ENCODE measurements at places on chromosomes 1 and 21.
A peak's percentile ranks its signal among the peaks of the same experiment; 100 is the strongest.

GRCh38 chr21:42698733-42699132, 45.3 kb downstream of the PDE9A start:
- no peak for DNase-seq

DNA sequence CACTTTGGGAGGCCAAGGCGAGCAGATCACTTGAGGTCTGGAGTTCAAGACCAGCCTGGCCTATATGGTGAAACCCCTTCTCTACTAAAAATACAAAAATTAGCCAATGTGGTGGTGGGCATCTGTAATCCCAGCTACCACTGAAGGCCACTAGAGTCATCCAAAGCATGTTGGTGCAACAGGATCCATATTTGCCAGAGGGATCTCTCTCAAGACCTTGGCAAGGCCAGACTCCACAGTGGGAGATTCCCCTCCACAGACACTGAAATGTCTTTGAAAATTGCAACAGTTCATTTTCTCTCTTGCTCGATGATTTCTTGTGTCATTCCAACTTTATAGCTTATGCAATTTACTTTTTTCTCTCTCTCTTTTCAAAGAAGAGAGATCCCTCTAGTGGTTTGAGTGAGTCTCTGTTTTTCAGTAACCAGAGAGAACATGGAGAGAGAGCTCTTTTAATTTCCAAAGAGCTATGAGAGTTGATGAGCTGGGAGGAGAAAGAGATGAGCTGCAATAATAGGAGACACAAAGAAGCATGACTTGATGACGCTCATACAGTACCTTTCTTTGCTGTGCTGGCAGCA, 176.8 kb upstream of the USP25 start:
- DNase-seq, result peak; percentile 2

- no peak for DNase-seq
Measured at GRCh38 chr21:25925936-25926335, 191.2 kb downstream of the GABPA start.

- DNase-seq, result peak; percentile 85
Measured at GRCh38 chr1:179058487-179059483, 23.1 kb upstream of the TOR3A start.

DNA sequence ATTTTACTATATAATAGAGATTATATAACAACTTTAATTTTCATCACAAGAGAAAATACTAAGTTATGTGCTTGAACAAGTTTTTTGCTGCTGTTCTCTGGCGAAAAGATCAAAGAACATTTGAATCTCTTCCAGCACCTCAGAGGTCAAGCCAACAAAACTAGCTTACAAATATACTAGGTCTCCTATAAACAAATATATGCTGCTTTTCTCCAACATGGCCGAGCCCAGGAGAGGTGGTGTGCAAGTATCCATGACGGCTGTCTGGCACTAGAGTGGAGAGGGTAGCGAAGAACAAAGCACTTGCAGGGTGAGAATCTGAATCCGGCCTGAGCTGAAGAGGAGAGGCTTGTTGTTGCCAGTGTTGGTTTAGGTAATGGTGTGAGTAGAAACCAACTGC, 7.5 kb upstream of the FMO3 start:
- no peak for DNase-seq

GRCh38 chr1:66445492-66446181, 88.3 kb upstream of the SGIP1 start:
- no peak for DNase-seq

GRCh38 chr21:15774590-15774989, 44.8 kb downstream of the USP25 start:
- peak; percentile 20 for DNase-seq

- DNase-seq, result no peak
Measured at GRCh38 chr1:154775621-154776605, 94.2 kb downstream of the KCNN3 start.

GRCh38 chr1:13753636-13754402, 53.8 kb downstream of the PRDM2 start:
- DNase-seq, result no peak

- DNase-seq, result no peak
Measured at GRCh38 chr1:204443871-204444581, 32.4 kb upstream of the PPP1R15B start.

- no peak for DNase-seq
Measured at GRCh38 chr1:1437033-1437903, 1.8 kb downstream of the VWA1 start.

DNA sequence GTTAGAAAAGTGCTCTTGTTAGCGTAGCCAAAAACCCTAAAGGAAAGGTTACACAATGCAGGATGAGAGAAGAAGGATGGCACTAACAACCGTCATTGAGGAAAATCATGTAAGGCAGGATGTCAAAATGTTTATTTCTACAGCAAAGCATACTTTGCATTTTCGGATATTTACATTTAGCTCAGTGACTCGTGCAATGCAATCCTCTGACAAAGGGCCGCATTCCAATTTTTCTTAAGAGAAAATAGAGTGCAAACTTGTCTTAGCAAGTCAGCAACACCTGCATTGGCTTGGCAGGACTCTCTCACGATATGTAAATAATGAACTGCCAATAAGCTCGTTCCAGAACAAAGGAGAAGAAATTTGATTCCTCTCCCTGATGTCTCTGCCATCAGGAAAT, 33.3 kb downstream of the TIAM1 start:
- peak; percentile 30 for DNase-seq

DNA sequence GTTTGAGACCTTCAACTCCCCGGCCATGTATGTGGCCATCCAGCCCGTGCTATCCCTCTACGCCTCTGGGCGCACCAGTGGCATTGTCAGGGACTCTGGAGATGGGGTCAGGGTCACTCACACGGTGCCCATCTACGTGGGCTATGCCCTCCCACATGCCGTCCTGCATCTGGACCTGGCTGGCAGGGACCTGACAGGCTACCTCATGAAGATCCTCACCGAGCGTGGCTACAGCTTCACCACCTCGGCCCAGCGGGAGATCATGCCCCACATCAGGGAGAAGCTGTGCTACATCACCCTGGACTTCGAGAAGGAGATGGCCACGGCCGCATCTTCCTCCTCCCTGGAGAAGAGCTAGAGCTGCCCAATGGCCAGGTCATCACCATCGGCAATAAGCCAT, 36.5 kb upstream of the ZP4 start:
- no peak for DNase-seq

- DNase-seq, result no peak
Measured at GRCh38 chr1:115797486-115797885, 29.0 kb upstream of the CASQ2 start.

DNA sequence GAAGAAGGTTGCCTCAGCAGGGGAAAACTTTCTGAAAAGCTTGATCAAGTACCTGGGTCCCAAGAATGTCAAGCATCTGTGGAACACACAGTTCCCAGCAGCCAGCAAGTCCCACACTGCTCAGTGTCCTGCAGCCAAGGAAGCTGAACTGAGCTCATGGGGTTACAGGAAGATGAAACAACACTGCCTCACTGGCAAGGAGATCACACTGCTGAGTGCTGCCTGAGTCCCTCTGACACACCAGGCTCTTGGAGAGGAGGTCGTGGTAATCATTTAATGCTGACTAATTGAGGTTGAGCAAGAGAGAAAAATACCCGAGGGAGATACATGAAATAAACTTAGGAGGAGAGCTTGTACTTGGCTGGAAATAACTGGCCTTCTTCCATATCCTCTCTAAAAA, 75.2 kb downstream of the MPZL1 start:
- DNase-seq, result peak; percentile 95

DNA sequence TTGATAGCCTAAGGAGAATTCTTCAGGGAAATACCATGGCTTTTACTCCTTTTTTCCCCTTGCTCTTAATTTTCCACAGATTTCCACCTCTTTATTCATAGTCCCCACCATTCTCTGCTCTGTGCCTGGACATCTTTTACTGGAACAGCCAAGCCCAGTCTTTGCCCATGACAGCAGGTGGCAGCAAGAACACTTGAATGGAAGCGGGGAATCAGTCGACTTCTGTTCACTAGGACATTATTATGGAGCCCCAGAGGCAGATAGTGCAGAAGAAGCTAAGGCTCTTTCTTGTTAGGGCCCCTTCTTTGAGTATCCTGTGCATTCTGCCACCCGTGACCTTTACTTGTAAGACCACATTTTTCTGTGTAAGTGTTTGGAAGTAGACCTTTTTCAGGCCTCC, 6.3 kb downstream of the OR14I1 start:
- DNase-seq, result no peak

DNA sequence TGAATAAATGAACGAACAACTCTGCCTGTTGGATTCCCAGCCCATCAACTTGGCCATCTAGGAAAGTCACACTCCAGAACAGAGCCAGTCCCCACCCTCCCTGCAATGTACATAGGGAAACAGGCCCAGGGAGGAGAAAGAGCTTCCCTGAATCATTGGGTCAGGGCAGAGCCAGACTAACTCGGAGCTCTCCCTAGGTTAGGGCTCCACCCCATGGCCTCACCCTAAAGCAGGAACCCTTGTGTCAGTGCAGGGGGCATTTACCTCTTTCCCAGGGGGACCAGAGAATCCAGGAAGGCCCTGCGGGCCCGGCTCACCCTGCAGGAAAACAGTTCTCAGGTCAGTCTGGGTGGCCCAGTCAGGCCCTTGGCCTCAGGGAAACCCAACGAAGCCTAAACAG, 11.6 kb downstream of the COL9A2 start:
- DNase-seq, result no peak

GRCh38 chr1:43318831-43319230, 18.0 kb downstream of the TIE1 start:
- DNase-seq, result no peak

DNA sequence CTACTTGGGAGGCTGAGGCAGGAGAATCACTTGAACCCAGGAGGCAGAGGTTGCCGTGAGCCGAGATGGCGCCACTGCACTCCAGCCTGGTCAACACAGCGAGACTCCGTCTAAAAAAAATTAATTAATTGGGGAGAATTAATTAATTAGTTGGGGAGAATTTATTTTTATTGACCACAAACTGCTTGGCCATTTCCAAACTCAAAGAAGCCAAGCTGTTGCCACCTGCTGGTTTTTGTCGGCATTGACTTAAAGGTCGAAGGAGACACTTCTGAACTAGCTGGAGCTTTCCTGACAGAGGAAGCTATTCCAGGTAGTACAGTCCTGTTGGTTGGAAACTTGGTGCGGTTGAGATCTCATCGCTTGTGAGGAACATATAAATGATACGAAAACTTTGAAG, 13.1 kb downstream of the MAP1LC3C start:
- peak; percentile 30 for DNase-seq

GRCh38 chr1:163039707-163040093, 29.5 kb upstream of the RGS4 start:
- DNase-seq, result no peak
